ENCODE measurements at places on chromosomes 16 and 17. TPM values are rescaled to one million over a fixed set of nuclear protein-coding genes. Genes with fewer than 3 reads are reported as not detected.

The FBXW10 gene
- total RNA-seq, result under 0.01 TPM

The OSBPL7 gene
- 10.1 TPM for total RNA-seq

The FAM171A2 gene
- 2.5 TPM for total RNA-seq

The ZNF629 gene
- total RNA-seq, result 6.8 TPM

The KRTAP1-1 gene
- not detected for total RNA-seq

The KIF2B gene
- not detected for total RNA-seq

The FGF11 gene
- 2.6 TPM for total RNA-seq

The NCBP3 gene
- 10.5 TPM for total RNA-seq

The KRT16 gene
- total RNA-seq, result 0.35 TPM

The RRAD gene
- 22.5 TPM for total RNA-seq

The XAF1 gene
- 59.9 TPM for total RNA-seq

The TAC4 gene
- not detected for total RNA-seq

The TNFRSF17 gene
- 0.12 TPM for total RNA-seq

The KRTAP3-1 gene
- not detected for total RNA-seq

The TBC1D3C gene
- not detected for total RNA-seq

The FAM20A gene
- 0.08 TPM for total RNA-seq

The PRSS21 gene
- total RNA-seq, result 0.15 TPM

The MYCBPAP gene
- total RNA-seq, result 4.1 TPM

The SLC47A1 gene
- 4.6 TPM for total RNA-seq

The ACE gene
- total RNA-seq, result 2.0 TPM

The BRIP1 gene
- 3.5 TPM for total RNA-seq

The ZNF19 gene
- 1.6 TPM for total RNA-seq

The FXR2 gene
- 24.0 TPM for total RNA-seq

The ABCC6 gene
- 0.30 TPM for total RNA-seq

The KRTAP4-4 gene
- not detected for total RNA-seq

The LPO gene
- not detected for total RNA-seq

The NUDT16L1 gene
- 17.7 TPM for total RNA-seq

The HSPB9 gene
- not detected for total RNA-seq

The CBFA2T3 gene
- total RNA-seq, result not detected

The OTOP3 gene
- total RNA-seq, result not detected

The HS3ST4 gene
- not detected for total RNA-seq

The ESRP2 gene
- under 0.01 TPM for total RNA-seq

The CCL17 gene
- not detected for total RNA-seq

All from smooth muscle cell of the coronary artery (primary cell).